ENCODE measurements at places on chromosomes 1 and 21.

DNA sequence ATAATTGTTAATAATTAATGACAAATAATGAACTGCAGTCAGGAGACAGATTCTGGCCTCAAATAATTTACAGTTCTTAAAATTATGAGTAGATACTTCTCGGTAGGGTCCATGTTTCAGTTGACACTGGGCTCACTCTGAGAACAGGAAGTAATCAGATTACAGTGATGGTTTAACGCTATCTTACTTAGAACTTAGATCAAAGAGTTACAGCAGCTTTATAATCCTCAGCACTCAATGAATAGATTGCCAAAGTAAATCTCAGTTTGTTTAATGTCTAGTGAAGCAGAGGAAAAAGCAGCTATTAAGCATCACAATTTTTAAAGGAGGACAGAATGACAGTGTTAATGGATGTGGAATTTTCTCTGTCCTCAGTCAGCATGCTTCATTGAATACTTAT, 79.6 kb downstream of the PDE4B start:
- DNase-seq = no peak

DNA sequence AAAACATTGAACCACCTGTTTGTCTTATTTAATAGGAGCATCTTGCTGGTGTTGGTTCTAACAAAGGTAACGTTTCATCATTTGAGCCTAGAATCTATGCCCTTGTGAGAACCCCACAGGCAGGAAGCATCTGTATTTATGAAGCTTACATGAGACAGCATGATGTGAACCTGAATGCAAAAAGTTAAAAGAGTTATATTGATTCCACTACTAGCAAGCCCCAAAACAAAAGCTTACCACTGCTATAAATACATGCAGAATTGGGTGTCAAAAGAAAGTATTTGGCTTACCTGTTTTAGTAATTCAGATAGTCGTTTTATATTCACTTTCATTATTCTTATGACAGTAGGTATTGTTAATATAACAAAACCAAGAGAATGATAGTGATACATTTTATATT, 301.2 kb upstream of the ADGRL2 start:
- DNase-seq = no peak

DNA sequence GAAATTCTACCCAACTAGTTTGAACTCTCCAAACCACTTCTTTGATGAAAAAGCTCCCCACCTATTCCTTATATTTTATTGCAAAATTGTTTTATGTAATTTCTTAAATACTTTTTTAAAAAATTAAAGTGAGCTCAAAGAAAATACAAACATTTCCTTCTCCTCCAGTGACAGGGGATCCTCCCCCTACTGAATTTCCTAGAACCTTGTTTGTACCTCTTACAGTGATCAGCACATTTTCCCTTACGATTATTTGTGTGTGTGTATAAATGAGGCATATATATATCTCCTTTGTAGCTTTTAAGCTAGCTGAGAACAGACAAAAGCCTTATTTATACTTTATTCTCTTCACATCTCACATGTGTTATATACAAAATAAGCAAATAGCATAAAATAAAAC, 44.4 kb downstream of the VAV3 start:
- no peak for DNase-seq

DNA sequence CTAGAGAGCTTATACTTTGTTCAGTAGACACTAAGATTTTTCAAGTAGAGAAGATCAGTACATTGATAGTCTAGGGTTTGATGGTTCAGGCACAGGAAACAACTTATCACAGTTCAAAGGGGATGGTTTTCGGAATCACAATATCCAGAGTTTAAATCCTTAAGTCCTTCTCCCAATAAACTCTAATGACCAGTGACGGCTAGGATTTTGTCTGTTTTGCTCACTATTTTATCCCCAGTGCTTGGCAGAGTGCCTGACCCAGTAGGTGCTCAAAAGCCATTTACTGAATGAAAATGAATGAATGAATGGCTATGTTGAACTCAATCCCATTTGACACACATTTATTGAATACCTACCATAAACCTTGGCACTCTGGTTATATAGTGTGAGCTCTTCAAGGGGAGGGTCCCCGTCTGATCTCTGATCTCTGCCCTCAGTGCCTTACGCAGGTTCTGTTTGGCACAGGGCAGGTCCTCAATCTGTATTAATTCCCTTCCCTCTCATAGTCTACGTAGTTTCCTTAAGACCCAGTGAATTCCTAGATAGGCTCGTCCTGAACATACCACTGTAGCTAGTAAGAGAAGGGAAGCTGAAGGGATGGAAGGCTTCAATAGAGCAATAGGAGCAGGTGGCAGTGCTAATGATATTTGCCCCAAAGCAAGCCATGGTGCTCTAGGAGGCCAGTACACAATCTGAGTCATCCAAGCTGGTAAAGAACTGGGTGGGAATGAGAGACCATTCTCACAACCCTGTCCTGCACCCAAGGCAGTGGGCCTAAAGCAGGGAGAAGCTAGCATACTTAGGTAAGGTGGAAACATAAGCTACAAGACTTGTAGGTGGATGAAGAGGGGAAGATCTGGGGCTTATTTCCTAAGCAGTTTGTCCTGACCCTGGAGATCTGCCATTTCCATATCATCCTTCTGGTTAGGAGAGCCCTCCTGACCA, 53.4 kb downstream of the DMAP1 start:
- DNase-seq = no peak

DNA sequence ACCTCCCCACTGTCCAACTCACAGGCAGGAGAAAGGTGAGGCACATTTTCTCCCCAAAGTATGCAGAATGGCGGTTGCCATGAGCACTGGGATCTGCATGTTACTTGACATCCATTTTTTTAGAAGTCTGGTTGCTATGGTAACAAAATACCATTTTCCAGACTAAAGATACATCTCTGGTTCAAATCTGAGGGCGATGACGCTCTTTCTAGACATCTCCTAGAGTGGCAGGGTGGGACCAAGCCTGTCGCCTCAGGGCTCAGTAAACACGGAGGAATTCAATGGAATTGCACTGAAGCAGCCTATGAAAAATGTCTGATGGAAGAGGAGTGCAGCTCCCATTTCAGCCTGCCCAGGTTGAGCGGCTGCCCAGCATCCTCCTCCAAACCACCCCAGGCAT, 21.5 kb upstream of the FAM43B start:
- no peak for DNase-seq

DNA sequence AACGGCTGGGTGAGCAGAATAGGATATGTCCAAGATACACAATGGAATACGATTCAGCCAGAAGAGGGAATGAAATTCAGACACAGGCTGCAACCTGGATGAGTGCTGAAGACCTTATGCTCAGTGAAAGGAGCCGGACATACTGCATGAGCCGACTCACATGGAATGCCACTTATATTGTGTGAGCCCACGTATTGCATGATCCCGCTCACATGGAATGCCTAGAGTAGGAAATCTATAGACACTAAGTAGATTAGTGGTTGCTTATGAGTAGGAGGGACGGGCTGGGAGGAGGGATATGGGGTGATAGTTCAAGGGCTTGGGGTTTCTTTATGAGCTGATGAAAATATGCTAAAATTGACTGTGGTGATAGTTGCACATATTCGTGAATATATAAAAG, 26.8 kb downstream of the TMPRSS2 start:
- no peak for DNase-seq

DNA sequence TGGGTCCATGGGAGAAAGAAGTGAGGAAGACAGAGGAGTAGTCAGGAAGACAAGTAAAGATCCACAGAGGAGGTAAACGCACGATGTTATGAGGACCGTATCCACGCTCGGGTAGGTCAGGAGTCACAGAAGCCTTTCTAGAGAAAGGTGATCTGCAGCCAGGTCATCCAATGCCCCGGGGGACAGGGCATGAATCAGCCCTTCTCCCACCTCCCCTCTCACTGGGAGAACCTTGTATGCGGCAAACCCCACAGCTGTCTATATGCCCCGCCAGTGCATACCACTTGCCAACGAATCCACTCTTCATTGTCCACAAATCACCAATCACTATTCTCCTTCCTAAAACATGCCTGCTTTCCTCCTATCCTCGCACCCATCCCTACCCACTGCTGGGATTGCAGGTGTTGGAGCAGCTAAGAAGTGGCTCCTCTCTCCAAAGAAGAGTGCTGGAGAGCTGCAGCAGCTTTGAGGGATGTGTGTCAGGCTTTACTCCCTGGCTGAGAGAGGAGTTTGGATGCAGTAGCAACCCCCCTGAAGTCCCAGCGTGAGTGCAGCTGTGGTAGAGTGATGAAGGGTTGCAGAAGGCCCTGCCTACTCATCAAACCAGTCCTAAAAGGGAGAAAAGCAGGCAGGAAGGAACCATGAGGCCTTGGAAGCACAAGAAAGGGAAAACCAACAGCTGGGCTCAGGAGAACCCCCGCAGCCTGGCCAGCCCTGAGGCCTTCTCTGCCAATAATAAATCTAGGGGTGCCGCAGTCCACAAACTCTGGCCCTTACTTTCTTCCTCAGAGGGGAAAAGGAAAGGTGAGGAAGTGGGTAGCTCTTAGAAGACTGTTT, 102.2 kb upstream of the GADD45A start:
- no peak for DNase-seq

DNA sequence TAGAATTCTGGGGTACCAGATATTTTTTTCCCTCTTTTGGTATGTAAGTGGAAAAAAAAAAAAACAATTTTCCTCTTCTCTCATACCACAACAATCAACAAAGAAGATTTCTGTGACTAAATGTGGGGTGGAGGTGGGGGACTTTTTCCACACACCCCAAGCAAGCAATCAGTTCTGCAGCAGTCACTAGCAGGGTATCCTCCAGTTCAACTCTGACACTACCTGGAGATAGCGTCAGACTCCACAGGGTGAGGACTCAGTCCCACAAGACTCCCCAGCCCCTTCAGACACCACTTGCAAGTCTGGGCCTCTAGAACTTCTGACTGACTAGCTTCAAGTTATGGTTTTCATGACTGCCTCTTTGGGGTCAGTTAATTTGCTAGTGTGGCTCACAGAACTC, 6.2 kb downstream of the DHX9 start:
- no peak for DNase-seq

DNA sequence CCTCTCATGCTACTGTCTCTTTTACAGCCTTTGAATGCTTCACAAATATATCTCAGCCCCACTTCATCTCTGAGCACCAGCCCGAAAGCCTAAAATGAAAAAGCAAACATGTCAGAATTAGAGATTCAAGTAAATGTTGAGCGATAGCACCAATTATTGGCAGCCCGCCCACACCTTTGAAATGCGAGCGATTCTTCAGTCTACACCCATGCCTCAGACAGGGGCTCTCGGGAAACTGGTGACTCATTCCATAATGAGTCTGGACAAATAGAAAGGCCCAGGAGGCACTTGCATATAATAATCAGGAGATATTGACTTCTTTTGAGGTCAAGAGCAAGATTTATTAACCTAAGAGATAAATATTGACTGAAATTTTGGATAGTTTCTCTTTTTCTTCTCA, 487.3 kb upstream of the PTBP2 start:
- DNase-seq = no peak

DNA sequence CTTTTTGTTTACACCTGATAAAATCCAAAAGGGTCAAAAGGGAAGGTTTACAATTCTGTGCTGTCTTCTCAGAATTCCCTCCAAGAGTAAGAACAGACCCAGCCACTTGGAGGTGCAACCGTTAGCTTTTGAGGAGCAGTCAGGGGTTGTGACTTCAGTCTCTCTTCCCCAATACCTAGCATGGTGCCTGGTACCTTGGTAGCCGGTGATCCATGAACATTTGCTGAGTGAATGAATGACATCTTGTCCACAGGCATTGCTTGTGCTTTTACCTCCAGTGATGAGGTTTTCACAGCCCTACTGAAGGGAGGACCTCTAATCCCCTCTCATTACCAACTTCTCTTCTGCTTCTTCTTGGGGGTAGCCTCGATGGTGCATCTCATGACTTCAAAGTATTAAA, 11.7 kb downstream of the GFI1 start:
- DNase-seq = no peak

GRCh38 chr1:61612602-61613001, 112.3 kb downstream of the TM2D1 start:
- no peak for DNase-seq

GRCh38 chr1:80633947-80634706, 1166.6 kb upstream of the ADGRL2 start:
- no peak for DNase-seq

DNA sequence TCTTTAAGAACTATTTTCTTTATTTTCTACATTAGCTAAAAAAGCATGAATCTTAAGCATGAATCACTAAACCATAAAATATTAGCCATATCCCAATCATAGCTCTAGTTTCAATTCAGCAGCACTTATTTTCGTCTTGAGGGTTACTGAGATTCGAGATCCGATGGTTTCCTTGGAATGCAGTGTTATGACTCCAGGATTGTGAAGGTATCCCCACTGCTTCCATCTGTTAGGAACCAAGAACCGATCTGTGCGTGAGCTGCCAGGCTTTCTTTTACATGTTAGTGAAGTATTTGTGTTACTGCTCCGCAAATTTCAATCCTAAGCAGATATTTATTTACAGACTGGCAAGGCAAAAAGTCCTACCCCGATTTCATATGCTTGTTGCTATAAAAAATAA, 18.8 kb downstream of the TNFRSF9 start:
- no peak for DNase-seq

DNA sequence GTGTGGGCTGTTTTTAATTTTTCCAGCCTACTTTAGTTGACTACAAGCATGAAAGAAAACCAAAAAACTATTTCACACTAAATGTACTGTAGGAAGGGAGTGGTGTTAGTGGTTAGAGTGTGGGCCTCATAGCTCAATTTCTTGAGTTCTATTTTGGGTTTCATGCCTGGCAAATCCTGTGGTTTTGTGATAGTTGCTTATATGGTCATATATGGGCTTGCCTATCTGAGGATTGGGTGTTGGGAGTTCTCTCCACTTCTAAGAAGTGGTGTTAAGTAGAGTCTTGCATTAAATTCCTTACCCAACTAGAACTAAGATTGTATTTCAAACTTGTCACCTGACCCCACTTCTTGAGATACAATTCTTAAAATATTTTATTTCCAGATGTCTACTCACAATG, 37.8 kb upstream of the COL11A1 start:
- no peak for DNase-seq

GRCh38 chr1:4425892-4426291, 228.5 kb upstream of the AJAP1 start:
- DNase-seq = no peak

DNA sequence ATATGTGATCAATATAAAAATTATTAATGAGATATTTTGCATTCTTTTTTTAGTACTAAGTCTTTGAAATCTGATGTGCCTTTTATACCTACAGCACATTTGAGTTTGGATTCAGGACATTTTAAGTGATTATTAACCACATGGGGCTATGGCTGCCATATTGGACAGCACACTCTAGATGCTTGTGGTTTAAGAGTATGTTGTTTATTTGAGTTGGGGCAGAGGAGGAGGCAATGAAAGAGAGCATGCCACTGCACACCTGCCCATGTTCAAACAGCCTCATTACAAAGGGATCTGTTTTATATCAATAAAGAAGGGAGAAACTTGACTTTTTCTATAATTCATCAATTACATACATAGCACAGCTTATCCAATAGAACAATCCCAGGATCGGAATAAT, 99.4 kb upstream of the EDEM3 start:
- DNase-seq = no peak

Measured in activated CD4-positive, alpha-beta T cell treated with anti-CD3 and anti-CD28 coated beads, Interleukin-2, Interleukin-4, amounts not matched to agents 100 ng/mL and 50 ng/mL, durations not matched to agents 16 hours and 8 hours (primary cell).